MG63 (cell line): ENCODE measurements at places on chromosomes 1 and 21.
A peak's percentile ranks its signal among the peaks of the same experiment; 100 is the strongest.

DNA sequence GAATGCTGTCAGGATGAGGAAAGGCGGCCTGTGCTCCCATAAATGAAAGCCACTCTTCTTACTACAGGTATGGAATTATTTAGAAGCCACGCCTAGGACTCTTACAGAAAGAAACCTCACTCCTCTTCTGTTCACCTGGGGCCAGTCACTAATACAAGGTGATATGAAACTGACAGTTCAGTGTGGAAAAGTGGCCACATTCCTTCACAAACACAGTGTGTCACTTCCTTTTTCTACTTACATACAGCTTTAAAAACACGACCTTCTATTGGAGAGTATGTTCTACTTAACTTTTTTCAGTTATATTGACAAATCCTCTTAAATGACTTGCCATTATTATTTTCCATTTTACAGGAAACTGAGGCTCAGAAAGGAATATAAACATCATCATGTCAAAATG is 163.1 kb downstream of the PCNX2 start:
- no peak for DNase-seq

- DNase-seq, result no peak
These were observed 5.9 kb downstream of the ARHGEF10L start for GRCh38 chr1:17545356-17545755.

- DNase-seq, result no peak
These were observed 45.6 kb upstream of the PLA2G4A start for GRCh38 chr1:186783193-186783592.

DNA sequence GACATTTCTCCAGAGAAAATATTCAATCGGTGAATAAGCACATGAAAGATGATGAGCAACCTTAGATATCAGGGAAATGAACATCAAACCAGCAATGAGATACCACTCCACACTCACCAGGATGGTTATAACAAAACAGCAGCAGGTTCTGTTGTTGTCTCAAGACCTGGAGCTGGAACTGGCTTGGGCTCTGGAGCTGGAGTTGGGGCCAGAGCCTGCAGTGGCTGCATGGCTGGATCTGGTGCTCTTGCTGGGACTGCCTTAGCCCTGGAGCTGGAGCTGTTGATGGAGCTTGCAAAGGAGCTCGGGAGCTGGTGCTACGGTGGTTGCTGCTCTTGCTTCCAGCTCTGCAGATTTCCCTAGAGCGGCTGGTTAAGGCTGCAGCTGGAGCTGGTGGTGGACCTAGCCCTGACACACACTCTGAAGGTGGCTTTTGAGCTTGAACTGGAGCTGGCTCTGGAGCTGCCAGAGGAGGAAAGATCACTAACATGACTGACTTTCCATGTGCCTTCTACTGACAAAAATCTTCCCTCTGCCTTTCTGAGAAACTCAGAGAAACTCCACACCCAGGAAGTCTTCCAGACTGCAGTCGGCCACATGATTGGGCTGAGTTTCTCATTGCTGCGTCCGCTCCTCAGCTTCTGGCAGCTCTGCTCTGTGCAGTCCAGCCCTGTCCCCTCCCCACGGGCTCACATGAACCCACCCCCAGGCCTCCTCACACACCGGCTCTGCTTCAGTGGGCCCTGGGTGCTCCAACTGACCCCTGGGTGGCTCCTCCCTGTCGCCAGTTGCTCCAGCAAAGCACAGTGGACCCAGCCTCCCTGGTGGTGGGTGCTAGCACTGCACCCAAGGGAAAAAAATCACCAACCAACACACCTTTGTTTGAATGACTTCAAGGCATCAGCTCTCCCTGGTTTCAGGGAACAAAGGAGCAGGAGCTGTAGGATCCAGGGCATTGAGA is 139.1 kb upstream of the FMN2 start:
- peak; percentile 34 for DNase-seq

GRCh38 chr1:173893611-173894010 is 23.5 kb downstream of the SERPINC1 start:
- no peak for DNase-seq

DNA sequence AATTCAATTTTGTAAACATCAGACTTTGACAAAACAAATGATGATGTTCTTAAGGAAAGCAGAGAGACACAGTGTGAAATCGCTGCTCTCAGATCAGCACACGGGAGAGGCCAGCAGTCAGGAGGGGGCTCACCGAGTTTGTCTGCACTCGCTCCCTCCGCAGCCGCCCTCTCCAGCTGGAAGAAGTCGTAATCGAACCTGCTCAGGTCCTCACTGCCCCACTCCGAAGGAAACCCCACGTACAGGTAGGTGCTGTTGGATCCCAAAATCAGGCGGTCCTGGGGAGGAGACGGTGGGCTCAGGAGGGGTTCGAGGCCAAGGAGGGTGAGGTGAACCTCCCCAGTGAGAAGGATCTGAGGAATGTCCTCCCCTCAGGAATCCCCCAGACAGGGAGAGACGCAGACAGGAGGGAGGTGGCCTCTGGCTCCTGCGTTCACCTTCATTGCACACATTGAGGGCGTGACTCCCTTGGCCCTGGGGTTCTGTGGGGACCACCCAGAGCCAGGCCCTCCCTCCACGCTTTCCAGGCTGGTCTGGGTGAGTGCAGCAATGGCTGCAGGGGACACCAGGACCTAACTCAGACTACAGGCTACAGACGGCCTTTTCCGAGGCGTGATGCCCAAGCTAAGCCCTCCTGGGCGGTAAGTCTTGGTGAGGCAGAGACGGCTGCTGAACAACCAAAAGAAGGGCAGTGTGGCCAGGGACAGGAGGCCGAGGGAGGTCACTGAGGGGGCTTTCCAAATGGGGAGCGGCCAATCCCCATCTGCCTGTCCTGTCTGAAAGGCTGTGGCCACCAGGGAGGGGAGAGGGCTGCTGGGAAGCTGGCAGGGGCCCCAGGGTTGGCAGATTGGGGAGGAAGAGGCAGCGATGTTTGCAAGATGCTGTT is 65.5 kb downstream of the SCCPDH start:
- DNase-seq, result no peak

GRCh38 chr1:42807056-42807668 is 9.8 kb upstream of the ERMAP start:
- no peak for DNase-seq

DNA sequence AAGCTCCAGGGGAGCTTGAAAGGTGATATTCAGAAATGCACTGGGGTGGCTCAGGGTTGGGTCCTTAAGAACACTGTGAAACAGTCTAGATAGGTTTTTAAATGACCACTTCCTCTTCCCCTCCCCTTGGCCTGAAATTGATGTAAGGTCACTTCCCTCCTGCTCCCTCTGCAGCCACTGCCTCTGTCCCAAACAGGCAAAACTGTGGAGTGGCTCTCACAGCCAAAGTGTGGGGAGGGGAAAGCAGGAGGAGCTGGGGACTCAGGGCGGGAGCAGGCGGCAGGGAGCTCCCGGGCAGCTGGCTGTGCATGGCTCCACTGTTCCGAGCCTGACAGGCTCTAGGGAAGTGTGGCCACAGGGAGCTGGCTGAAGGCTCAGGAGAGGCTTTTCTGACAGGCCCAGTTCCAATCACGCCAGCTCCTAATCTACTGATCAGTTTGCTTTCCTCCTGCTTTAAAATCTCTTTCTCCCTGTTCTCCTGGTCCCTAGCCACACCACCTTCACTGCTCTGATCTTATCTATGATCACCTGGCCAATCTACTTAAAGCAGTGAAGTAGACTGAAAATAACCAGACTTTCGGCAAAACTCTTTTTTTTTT is 5.1 kb upstream of the CSRP1 start:
- no peak for DNase-seq

DNA sequence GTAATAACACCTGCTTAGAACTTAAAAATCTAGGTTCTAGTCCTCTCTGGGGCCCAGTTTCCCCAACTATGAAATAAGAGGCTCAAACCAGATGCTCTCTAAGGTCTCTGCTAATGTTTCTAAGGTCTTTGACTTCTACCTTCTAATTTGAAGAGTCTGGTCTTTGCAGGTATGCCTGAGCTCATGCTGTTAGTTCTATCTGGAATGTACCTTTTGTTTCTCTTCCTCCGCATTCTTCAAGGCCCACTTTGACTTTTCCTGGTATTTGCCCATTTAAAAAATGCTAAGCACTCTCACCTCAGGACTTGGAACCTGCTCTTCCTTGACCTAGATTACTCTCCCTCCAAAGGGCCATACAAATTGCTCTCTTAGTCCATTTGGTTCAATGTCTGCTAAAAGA is 13.5 kb downstream of the SLC35D1 start:
- DNase-seq, result no peak

GRCh38 chr21:20259031-20259867 is 739.0 kb upstream of the NCAM2 start:
- DNase-seq, result no peak

- DNase-seq, result peak; percentile 80
These were observed 857.4 kb downstream of the USP25 start for GRCh38 chr21:16587141-16587581.

- no peak for DNase-seq
These were observed 7.1 kb downstream of the HEYL start for GRCh38 chr1:39632323-39632681.

GRCh38 chr1:246794828-246795671 is 70.8 kb downstream of the SCCPDH start:
- DNase-seq, result peak; percentile 62

GRCh38 chr21:23837564-23837963 is 1769.7 kb downstream of the MRPL39 start:
- no peak for DNase-seq

DNA sequence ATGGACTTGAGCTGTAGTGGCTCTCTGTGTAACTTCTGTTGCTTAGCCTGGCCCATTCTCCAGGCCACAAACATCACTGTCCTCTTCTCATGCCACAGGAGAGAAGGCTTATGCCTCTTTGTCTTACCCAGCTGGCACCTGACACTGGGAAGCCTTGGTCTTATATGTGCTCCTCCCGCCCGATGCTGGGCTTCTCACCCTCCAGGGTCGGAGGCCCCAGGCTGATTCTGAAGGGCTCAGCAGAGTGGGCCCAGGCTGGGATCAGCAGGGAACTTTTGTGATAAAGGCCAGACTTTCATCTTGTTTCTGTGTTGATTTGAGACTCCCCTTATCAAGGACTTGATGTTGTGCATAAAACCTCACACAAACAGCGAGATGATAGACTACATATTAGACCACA is 29.8 kb downstream of the TRPM2 start:
- no peak for DNase-seq

DNA sequence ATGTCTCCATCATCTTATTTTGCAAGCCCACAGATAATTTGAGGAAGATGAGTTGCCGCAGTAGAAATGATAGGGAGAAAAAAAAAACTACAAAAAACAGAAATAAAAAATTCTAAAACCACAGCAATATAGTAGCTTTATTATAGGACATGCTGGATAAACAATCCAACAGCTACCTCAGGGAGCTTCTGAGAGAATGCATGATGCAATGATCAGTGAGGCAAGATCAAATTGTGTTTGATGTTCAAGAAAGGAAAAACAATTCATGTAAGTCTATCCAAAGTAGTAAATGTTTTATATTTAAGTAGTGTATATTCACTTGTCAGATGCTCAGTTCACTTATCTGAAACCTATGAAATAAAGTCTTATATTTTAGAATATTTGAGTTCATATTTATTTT is 6.7 kb downstream of the CR1L start:
- DNase-seq, result no peak

DNA sequence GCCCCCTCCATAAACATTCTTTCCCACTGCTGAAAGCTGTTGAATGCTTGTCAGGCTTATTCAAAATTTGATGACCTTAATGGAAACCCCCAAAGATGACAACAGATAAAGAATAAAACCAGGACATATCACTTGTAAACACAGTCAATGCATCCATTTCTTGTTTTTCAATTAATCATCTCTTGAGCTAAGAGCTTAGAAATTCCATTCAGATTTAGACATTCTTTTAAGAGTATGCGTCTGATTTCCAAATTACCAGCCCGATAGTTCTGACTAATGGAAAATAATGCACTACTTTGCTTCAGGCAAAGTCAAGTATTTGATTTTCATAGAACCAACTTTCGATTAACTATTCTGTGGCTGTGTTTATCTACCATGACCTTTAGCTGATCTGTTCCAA is 100.6 kb upstream of the RUNX1 start:
- no peak for DNase-seq

DNA sequence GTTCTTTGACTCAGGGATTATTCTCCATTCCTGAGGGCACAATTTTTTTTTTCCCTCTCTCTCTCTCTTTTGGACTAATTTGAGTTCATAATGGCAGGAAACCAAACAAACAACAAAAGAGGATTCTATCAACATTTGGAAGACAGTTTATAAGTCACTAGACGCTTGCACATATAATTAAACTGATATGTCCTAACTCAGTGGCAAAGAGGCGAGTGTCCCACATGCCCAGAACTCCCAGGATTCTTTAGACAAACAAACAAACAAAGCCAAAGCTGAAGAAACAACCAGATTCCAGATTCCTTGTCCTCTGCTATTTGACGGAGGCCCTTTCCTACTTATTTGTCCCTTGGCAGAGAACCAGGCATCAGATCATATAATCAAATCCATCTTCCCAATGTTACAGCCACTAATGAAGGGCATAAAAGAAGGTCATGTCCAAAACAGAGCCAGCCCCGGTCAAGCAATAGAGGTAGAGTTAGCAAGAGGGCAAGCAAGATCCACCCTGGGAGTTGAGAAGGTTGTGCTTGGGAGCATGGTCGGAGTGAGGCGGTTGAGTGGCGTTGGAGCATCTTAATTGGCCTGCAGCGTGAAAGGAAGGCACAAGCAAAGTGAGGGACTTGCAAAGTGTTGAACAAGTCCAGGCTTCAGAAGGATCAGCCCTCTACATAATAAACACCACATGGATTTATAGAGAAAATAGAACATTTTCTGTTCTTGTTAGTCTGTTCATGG is 30.3 kb downstream of the ZNF362 start:
- DNase-seq, result no peak

DNA sequence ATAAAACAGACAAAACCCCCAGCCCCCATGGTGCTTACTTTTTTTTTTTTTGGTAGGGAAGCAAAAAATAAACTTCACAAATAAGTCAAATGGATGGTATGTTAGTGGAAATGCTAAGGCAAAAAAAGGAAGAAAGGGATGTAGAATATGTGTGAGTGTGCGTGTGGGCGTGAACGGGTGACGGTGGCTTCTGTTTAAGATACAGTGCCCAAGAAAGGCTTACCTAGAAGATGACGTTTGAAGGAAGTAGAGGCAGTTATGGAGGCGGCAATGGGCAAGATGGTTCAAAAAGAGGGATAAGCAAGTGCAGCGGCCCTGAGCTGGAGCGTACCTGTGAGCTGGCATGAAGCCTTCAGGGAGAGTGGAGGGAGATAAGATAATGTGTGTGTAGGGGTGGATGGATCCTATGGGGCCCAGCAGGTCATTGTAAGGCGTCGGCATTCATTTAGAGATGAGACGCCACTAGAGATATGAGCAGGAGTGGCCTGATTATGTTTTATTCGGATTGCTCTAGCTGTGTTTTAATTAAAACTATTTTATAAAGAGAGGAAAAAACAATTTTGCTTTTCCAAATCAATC is 19.9 kb downstream of the LEPR start:
- no peak for DNase-seq

- peak; percentile 23 for DNase-seq
These were observed 12.6 kb downstream of the DFFB start for GRCh38 chr1:3869751-3870301.

GRCh38 chr1:94115900-94116436 is 5.0 kb downstream of the ABCA4 start:
- no peak for DNase-seq

DNA sequence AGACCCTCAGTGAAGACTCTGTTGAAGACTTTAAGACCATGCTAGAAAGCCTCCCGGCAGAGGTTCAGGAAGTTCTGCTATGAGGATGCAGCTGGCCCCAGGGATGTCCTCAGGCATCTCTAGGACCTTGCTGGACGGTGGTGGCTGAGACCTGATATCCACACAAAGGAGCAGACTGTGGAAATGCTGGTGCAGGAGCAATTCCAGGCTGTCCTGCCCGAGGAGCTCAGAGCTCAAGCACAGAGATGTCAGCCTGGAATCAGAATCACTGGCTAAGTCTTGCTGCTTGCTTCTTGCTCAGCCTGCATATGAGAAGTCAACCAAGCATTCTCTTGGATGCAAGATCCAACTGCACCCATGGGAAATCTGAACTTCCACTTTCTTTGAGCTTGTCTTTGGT is 22.0 kb upstream of the CDC42 start:
- DNase-seq, result no peak
